ENCODE measurements at places on chromosomes 1 and 21.

DNA sequence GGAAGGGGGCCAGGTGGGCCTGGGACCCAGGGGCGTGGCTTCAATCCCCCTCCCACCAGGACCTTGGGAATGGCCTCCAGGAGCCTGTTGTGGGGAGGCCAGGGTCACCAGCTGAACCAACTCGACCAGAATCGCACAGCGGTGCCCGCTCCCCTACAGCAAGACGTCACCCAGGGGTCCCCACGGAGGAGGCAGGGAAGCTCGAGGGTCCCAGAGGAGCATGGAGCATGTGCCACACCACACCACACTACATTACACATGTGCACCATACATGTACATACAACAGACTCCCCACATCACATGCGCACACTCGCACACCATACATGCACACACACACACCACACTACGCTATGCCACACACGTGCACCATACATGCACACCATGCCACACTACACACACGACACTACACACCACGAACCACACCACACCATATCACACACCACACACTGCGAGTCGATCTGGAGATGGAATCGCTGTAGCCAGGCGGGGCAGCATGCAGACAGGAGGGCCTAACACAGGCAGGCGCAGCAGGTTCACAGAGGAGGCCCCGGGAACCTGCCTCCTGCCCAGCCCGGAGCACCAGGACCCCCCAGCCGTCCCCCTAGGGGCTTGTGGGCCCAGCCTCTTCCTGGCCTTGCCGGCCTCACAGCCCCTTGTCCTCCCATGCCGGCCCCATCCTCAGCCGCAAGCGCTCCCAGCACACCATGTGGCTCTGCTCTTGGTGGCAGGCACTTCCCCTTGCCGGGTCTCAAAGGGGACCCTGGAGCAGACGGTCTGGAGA, 596 bp downstream of the ITGB2 start:
- no peak for DNase-seq

DNA sequence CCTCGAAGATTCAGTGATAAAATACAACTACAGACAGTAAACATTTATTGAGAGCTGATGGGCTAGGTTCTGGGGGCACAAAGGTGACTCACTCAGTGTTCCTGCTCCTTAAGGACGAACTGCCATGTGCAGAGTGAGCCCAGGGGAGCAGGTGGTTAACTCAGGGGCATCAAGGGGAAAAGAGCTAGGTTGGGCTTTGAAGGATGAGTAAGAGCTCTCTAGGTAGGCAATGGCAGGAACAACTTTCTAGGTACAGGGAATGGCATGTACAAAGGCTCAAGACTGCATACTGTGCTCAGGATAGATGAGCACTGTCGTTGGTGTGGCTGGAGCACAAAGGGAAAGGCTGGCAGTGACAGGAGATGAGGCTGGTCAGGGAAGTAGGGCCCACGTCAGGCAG, 16.6 kb upstream of the EPB41 start:
- no peak for DNase-seq

DNA sequence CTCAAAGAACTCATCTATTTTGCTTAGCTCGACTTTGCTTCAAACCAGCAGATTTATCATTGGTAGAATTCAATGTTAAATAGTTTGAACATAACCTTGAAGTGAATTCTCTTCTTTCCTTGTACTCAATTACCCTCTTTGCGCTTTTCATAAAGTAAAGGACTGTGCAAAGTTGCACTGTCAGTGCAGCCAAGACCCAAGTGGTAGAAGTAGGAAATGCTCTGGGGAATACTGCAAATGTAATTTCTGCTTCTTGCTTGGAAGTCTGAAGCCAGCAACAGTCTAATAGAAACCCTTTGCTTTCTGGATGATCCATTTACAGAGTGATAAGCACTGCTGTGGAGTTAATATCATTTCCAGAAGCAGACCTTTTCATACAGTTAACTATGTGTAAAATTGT, 936.7 kb upstream of the TMPRSS15 start:
- DNase-seq = no peak

DNA sequence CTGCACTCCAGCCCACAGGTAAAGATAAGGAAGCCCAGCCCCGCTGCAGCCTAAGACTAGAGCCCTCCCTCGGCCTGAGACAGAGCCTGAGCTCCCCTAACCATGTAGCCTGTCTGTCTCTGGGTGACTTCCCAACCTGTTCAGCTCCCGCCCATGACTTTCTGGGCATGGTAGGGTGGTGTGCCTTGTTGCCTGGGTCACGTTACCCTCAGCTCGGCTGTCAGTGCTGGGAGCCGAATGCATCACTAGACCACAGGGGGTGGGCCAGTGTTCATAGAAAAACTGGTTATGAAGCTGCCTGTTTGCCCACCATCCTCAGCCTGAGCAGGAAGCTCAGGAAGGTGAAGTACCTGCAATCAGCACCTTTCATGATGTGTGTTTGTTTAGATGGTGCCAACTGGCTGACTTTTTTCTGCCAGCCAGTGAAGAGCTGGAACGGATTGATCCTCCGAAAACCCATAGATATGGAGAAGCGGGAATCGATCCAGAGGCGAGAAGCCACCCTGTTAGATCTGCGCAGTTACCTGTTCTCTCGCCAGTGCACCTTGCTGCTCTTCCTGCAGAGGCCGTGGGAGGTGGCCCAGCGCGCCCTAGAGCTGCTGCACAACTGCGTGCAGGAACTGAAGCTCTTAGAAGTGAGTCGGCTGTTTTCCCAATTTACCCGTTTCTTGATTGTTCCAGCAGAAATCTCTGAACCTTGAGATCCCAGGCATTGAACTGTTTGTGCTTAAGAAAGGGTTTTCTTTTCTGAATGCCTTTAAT, 43.9 kb upstream of the PWP2 start:
- DNase-seq = no peak

- DNase-seq = no peak
These were observed 43.5 kb downstream of the TRIM33 start for GRCh38 chr1:114467491-114467890.

DNA sequence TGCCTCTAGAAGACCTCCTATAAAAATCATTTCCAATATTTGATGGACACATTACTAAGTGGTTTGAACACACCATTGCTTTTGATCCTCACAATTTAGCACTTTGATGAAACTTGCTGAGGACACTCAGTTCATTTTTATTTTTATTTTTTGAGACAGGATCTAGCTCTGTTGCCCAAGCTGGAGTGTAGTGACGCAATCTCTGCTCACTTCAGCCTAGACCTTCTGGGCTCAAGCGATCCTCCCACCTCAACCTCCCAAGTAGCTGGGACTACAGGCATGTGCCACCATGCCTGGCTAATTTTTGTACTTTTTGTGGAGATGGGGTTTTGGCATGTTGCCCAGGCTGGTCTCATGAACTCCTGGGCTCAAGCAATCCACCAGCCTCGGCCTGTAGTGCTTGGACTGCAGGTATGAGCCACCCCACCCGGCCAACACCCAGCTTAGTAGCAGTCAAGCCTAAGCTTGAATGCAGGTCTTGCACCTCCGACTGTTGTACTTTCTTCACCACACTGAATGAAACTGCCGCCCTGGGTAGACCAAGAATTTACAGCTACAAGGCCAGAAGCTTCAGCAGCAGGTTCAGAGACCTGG, 24.8 kb upstream of the ATP2B4 start:
- no peak for DNase-seq

DNA sequence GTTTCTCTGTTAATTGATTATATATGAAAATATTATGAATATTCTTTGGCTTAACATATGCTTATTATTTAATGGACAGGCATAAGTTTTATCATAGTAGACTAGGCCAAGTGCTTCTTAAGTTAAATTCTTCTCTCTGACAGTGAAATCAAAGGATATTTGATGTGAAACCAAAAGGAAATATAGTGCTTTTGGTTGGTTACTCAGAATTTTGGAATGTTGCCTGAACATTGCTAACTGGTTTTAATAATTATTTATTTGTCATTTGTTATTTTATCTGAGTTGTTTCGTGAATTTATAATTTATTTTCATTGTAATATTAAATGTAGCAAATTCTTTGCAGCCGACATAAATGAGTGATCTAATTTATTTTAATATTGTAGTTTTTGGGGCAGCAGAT, 18.3 kb downstream of the HOOK1 start:
- no peak for DNase-seq
